NCI-H1092 treated with DMSO at 0.1 percent for 48 hours (cell line): ENCODE measurements at places on chromosomes 5 and 9.

- no peak for DNase-seq
Observed at GRCh38 chr9:109286981-109287380, 33.9 kb downstream of the EPB41L4B start.

GRCh38 chr9:122338994-122339393 is 31.8 kb upstream of the PTGS1 start:
- no peak for DNase-seq

DNA sequence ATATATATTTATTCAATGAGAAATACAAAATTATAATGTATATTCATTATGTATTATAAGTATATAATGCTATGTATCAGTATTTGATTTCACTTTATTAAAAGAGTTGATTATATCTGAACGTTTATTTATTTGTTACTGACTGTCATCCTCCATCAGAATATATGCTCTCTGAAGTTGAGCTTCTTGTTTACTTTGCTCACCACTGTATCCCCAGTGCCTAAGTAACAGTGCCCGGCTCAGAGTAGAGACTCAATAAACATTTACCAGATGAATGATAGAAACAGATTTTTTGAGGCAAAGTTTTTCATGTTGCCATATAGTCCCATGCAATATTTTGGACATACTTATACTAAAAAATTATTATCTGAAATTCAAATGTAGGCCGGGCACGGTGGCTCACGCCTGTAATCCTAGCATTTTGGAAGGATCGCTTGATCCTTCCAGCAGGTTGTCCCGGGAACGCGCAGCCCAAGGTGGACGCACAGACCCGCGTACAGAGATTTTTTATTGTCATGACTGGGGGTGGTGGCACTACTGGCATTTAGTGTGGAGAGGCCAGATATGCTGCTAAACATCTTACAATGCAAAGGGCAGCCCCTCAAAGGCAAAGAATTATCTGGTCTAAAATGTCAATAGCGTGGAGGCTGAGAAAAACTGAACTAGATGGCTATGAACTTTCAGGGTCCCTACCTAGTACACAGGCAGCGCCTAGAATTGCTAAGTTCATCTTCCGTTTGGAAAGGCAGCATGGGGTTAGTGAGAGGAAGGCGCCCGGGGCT is 761 bp upstream of the DNAJC25 start:
- no peak for DNase-seq

DNA sequence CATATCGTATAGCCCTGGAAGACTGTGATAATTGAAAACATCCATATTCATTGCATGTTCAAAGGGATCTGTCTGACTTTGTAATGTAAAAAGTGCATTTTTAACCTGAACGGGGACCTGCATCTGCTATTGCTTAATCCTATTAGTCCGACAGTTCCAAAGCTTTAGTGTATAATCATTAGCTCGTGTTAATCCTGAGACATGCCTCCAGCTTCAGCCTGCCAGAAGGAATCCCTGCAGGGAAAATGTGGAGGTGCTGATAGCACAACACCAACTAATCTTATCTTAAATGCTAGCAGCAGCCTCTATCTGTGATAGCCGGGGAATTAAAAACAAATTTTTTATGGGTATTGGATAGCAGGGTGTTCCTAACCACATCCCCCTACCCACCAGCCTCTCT is 495.2 kb downstream of the TLE4 start:
- DNase-seq = no peak

DNA sequence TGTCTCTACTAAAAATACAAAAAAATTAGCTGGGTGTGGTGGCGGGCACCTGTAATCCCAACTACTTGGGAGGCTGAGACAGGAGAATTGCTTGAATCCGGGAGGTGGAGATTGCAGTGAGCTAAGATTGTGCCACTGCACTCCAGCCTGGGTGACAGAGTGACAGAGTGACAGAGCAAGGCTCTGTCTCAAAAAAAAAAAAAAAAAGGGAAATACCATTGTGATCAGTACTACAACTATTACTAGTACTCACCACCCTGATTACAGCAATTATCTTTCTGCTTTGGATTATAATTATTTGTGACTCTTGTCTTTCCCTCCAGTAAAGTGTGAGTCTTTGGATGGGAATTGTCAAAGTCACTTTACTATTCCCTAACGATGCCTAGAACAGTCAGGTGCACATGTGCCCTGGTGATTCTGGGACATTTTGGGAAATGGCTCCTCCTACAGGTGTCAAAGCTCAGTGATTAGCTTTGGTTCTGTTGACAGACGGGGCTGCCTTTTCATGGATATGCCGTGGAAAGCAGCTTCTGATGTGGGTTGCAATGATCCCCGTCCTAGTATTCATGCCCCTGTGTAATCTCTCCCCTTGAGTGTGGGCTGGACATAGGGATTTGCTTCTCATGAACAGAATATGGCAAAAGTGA is 31.8 kb upstream of the FRRS1L start:
- no peak for DNase-seq

GRCh38 chr5:53399926-53400697 is 80.3 kb upstream of the FST start:
- no peak for DNase-seq

DNA sequence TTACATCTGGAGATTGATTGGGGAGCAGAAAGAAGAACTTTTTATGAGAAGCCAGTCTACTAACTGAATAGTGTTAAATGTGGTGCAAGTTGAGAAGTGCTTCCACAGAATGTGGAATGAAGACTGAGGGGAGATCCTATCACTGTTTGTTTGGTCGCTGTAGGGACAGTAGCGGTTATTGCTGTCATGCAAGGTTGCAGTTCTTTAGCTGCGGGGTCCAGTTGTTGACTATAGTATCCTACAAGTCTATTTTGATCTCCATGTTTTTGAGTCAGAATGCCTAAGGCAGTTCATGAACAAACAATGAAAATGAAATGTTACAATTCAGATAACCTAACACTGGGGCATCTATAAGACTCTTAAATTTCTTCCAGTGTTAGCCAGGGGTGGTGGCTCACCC is 45.3 kb upstream of the PDZD2 start:
- DNase-seq = no peak

- DNase-seq = no peak
Observed at GRCh38 chr9:3962971-3963642, 336.8 kb downstream of the GLIS3 start.
